ENCODE measurements at places on chromosomes 7 and 10.
A peak's percentile ranks its signal among the peaks of the same experiment; 100 is the strongest.

- no peak for DNase-seq
Observed at GRCh38 chr7:120799813-120800475, 58.0 kb downstream of the TSPAN12 start.

GRCh38 chr10:130337305-130337640 lies 201.1 kb downstream of the GLRX3 start:
- no peak for DNase-seq

DNA sequence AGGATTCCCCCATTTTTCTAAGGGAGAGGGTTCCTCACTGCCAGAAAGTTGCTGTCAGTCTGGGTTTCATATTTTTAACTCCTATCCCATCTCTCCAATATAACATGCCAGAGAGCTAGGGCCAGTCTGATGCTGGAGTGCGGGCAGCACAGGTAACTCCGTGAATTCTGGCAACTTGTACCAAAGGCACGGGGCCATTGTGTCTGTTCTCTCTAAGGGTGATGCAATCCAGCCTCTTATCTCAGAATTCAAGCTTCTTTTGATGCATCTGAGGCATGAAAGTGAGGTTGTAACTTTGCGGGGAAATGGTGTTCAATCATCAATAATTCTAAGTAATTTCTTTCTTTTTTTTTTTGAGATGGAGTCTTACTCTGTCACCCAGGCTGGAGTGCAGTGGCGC lies 1074.4 kb downstream of the TYW1 start:
- no peak for DNase-seq

DNA sequence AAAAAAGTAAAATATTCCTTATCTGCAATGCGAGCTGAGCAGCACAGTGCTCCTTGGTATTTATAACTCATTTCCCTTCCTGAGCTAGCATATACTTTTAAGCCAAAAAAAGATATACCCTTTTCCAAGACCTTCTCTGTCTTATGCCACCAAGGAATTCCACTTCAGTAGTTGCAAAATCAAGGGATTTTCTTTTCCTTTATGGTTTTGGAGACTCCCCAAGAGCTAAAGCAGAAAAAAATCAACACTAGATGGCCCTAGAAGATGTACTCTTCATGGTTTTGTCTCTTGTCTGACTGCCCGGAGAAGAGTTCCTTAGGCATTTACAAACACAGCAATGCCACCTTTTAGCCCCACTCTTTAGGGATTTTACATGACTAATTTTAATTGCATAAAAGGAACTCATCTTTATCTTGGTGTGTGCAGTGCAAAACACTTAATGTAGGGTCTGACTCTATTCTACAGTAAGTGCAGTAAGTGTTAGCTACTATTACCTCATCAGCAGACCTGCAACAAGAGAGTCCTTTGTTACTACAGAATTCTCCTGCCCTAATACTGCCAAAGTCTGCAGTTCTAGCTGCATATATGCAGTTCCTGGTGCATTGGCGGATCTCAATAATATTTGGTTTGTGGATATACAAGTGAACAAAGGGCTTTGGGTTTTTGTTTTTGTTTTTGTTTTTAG lies 443.3 kb downstream of the GFRA1 start:
- DNase-seq: peak; percentile 78

- no peak for DNase-seq
Observed at GRCh38 chr7:32611201-32612099, 116.2 kb downstream of the AVL9 start.

DNA sequence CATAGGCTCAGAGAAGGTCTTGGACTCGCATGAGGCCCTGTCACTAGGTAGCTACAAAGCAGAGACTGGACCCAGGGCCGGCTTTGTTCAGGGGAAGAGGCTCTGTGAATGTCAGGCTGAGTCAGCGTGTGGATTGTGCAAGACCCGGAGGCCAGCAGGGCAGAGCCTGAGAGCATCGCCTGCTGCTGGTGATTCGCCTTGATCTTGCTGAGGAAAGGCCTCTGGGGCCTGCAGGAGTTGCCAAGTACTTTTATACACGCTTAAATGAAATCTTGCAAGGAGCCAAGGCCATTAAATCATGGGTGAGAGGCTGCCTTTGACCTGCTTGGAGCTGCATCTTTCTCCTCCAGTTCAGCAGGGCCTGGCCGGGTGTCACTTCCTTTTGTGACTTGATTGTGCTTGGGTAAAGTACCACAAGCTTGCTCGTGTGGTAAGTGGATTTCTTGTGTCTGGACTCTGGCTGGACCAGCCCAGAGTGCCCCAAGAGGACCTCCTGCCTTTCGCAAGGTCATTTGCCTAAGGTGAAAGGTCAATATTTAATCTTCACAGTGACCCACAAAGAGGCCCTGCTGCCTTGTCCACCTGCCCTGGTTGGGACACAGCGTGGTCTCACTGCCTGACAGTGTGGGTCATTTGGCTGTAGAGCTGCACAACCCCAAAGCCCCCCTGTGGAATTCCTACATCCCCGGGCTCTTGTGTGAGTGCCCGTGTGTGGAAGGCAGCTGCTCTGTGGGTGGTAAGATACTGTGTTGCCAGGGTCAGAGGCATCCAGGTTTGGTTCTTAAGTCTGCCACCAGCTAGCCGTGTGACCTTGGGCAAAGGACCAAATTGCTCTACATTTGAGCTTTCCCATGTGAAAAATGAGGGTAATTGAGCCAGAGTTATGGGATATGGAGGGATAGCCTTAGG lies 38.6 kb upstream of the SH2D4B start:
- DNase-seq: peak; percentile 99

DNA sequence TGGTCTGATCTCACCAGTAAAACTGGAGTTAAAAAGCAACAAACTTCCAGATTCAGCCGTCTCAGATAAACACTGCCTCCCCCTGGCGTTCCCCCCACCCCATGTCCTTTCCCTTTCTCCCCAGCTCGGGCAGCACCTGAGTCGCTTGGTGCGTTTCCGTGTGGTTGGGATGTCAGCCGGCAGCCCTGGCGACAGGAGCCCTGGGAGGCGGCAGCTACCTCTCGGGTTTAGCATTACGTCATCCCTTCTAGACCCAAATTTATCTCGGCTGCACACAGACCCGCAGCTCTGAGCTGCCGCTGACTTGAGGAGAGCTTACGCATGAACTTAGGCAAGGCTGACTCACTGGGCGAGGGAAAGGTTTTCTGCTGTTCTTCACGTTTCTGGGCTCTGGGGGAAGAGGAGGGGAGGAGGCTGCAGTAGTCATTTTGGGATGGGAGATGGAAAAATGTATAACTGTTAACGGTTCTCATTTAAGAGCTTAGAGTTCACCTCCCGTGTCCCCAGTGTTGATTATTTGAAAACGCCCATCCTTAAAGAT lies 14.4 kb downstream of the MXI1 start:
- DNase-seq: peak; percentile 99

DNA sequence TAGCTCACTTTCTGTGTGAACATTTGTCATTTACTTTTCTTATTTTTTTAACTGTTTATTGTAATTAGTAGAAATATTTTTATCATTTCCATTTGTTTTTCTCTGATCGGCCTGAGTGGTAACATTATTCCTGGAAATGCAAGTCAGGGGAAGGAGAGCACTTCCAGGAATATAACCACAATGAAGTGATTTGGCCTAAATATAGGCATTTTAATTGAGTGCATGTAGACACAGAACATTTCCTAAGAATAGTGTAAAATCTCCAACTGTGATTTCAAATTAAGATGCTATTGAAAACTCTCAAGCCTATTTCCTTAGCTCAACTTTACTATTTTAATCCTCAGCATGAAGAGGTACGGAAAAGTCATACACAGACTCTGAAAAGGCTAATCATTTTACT lies 86.5 kb upstream of the SKAP2 start:
- DNase-seq: no peak

GRCh38 chr7:151168003-151168786 lies 701 bp upstream of the GBX1 start:
- peak; percentile 37 for DNase-seq

DNA sequence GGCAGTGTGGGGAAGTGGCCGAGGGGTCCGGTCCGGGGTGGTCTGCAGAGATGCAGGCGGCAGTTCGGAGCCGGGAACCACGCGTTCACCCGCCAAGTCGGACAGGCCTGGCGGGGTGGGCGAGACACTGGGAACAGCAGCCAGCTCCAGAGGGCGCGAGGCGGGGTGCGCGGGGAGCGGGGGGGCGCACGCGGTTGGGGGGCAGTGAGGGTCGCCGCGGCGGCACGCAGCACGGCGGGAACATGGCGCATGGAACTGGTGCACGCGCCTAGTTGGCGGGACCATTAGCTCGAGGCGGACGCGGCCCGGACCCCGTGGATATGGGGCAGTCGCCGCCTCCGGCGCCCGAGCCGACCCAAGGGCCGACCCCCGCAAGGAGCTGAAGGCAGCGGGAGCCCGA lies 635.9 kb downstream of the ZNF37A start:
- DNase-seq: no peak

GRCh38 chr10:21526188-21526859 lies 842 bp upstream of the SKIDA1 start:
- DNase-seq: peak; percentile 84

GRCh38 chr7:155296788-155297516 lies 726 bp upstream of the INSIG1 start:
- DNase-seq: peak; percentile 93

DNA sequence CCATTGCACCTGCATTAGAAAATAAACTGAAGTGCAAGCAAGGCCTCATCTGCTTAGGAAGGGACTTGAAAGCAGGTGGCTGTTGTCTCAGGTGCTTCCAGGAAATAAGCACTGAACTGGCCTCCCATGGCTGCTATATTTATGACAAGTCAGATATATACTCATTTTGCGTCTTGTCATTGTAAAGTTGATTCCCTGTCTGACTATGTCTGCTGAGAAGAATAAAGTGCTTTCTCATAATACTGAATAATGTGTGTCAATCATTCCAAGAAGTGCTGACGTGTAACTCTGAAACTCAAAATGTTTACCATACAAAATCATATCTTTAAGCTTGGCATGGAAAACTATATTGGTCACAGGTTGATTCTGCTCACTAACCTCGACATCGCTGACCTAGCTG lies 44.9 kb upstream of the SVOPL start:
- DNase-seq: no peak

DNA sequence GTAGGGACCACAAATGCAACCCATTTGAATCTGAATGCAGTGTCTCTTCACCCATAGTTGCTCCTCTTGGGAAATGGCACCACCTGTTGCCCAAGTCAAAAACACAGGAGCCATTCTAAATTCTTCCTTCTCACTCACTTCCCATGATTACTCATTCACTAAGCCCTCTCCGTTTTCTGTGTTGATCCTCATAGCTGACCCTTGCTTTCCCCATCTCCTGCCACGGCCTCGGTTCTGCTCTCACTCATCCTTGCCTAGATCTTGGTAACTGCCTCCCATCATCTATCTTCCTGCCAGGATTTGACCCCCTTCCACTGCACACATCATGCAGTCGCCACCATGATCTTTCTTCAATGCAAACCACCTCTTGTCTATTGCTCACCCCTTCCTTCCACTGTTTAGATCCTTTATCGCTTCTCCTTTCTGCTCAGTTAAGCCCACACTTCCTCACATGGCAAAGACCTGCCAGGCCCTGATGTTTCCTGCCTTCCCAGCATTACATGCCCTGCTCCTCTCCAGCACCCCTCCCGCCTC lies 19.0 kb upstream of the CPN1 start:
- DNase-seq: peak; percentile 38

DNA sequence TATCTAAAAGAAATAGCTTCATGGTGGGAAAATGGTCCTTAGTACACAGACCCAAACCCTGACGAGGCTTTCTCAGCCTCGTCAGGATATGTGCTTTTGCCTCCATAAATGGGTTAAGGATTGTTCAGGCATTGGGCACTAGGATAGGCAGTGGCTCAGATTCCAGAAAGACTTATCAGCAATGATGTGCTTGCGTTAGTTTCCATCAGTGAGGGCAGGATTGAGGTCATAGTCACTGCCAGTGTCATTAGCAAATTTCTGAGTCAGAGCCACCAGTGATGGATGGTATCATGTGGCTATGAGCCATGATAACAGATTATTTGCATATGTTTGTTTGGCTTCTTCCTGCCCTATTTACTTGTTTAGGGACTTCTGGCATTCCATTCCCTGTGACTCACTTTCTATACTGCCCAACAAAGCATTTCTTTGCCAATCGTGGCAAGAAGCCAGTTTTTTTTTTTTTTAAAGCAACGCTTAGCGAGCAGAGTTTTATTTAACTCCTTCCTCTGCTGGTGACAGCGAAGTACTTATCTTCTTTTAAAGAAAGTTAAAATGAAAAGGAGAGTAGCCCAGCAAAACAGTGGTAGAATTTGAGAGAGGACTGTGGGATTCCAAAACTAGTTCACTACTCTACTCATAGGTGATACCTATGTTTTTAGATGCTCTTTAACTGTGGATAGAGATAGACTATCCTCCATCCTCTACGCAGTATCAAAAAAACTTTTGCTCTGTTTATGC lies 44.4 kb downstream of the MYPN start:
- peak; percentile 98 for DNase-seq

- DNase-seq: no peak
Observed at GRCh38 chr7:40197527-40197926, 62.7 kb downstream of the SUGCT start.

GRCh38 chr10:50063100-50063499 lies 4.7 kb upstream of the WASHC2A start:
- DNase-seq: no peak

GRCh38 chr10:73506491-73506890 lies 10.7 kb upstream of the PPP3CB start:
- peak; percentile 65 for DNase-seq

DNA sequence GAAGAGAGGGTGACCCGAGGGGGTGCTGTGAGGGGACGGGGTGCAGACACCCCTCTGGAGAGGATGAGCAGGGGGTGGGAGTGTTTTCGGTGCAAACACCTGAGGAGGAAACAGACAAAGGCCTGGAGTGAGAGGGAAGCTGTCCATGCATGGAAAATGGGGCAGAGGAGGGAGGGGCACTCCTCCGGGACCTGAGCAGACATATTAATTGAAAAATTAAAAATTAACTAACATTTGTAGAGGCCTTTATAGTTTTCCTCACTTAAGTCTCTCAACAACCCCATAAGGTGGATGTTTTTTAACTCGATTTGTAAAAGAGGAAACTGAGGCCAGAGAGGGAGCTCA lies 1.2 kb downstream of the VPS37D start:
- no peak for DNase-seq

DNA sequence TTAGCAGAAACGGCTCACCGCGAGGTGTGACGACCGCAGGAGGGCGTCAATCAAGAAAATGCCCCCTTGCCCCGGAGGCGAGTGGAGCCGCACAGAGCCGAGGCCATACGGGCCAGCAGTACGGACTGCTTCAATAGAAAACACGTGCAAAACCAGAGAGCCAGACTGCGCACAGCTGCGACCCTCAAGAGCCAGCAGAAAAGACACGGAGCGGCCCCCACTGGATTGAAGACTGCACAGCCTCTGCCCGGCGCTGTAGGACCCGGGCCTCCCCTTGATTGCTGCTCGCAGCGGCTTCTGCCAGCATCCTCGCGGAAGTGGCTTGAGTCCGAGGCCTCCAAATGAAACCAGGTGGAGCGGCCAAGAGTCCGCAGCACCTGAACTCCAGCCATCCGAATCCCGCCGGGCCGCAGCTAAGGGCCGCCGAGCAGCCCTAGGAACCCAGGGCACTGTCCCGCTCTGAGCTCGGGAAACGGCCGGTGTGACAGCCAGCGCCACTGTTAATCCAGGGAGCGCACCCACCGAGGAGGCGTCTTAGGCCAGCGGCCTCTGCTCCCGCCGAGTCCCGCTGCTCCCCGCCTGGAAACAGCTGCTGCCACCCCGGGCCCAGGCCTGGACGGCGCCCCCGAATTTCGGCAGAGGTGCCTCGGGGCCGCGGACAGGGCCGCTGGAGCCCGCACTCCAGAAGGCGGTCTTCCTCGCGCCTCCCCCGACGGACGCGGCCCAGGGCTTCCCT lies 660 bp upstream of the HHEX start:
- peak; percentile 45 for DNase-seq
